Myocyte (in vitro differentiated cells): ENCODE measurements at places on chromosomes 13 and 19. TPM values are rescaled to one million over a fixed set of nuclear protein-coding genes. Genes with fewer than 3 reads are reported as not detected.

Gene SULT2A1
- total RNA-seq, result not detected in 2 replicates

- no peak for DNase-seq
Measured at GRCh38 chr19:11239377-11240000, at the start of gene ANGPTL8. ANGPTL8 (plus strand) TSS chr19:11239619; CDS start chr19:11239638, 19 bp downstream.

DNA sequence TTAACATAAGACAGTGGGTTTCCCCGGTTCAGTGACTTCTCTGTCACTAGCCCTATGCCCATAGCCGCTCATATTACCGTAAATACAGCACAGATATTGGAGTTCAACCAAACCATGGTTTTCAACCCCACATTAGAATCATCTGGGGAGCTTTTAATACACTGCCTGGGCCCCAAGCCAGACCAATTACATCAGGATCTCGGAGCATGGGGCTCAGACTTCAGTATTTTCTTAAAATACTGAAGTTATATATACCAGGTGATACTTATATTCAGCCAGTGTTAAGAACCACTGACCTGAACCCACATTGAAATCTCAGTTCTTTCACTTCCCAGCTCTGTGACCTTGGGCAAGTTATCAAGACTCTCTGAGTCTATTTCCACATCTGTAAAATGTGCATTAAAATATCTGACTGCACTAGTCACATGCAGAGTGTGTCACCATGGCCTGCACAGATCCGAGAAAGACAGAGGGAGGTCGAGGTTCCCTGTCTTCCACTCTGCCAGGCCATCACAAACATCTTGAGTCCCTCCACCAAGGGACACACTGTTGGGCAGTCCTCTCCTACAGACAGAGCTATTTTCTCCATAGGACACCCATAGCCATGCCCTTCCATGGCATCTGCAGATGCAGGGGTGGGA, 32.2 kb upstream of the IPO5 start:
- peak; percentile 26 for DNase-seq

Gene LHFPL6
- 12.5 and 14.4 TPM in 2 replicates for total RNA-seq

DNA sequence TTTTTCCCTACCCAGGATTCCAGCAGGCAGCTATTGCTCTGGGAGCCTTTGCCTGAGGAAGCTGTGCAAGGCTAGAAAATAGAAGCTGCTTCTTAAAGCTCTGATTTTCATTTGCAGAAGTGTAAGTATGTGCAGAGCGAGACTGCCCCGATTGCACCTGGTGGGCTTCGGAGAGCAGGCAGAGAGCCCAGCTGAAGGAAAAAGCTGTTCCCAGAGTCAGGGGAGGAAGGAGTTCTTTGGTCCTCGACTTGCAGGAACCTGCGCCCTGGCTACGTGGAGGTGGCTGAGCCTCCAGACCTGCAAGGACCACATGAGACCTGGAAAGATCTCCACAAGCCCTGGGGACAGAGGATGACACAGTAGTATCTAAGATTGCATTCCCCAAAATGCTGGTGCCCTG, 235.0 kb upstream of the ARGLU1 start:
- no peak for DNase-seq

DNA sequence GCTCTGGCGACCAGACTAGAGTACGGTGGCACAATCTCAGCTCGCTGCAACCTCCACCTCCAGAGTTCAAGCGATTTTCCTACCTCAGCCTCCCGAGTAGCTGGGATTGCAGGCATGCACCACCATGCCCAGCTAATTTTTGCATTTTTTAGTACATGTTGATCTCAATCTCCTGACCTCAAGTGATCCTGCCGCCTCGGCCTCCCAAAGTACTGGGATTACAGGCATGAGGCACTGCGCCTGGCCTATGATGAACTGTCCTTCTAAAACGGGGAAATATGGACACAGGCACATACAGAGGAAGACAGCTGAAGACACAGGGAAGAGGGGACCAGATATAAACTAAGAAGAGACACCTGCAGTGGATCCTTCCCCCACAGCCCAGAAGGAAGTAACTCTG, 12.7 kb downstream of the CLEC4M start:
- DNase-seq, result no peak

DNA sequence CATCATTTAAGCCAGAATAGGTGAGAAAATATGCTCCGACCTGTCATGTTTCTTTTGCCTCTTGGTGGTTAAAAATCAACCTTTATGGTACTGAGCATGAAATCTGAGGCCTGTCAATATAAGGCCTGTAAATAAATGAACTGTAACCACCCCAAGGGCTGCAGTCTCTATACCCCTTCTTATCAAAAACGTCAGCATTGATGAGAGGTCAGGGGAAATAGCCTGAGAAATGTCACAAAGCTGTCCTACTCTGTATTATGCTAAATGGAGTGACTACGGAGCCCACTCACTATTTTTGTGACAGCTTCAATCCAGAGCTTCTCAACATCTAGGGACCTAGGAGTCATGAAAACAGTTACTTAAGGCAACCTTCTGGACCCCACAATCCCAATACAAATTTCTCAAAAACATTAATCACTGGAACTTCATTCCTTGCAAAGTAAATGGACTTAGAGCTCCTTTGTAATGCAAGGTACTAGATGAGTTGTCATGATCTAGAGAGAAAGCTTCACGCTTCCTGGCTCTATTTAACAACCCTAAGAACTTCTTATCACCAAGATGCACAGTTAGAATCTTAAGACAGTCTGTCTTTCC, 2.7 kb upstream of the RAP2A start:
- DNase-seq, result no peak

DNA sequence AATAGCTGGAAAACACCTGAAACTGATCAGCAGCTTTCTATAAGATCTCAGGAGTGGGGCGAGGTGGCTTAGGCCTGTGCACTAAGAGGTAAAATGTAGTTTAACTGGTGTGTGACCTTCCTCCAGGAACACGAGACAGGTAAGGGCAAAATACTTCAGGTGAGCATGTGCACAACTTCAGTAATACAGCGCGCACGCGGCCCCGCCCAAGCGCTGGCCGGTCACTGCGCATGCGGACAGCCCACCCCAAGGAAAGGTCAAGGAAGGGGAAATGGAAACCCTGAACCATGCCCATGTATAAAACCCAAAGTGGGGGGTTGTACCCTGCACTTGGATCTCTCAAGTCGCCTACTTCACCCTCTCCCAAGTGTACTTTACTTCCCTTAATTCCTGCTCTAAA, 49.4 kb upstream of the ARHGEF7 start:
- no peak for DNase-seq

Gene SLAIN1
- 0.10 and 0.21 TPM in 2 replicates for total RNA-seq

GRCh38 chr19:57720878-57721277, 6.5 kb downstream of the ZNF671 start:
- DNase-seq, result no peak

DNA sequence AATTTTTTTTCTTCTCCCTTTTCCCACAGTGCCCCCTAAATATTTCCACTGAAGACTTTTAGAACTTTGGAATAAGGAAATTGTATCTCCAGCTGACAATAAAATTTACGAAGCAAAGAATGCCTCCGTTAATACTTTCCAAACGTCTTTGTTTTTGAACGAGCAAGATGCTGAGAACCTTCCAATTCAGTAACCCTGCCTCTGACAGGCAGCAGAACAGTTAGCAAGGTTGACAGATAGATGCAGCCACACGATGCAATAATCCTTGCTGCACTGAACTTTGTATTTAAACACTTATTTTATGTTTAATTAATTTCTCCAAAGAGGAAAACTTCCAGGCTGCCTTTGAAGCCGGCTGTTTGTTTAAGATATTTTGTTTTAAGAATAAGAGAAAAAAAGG, 71.8 kb upstream of the TSHZ3 start:
- no peak for DNase-seq

DNA sequence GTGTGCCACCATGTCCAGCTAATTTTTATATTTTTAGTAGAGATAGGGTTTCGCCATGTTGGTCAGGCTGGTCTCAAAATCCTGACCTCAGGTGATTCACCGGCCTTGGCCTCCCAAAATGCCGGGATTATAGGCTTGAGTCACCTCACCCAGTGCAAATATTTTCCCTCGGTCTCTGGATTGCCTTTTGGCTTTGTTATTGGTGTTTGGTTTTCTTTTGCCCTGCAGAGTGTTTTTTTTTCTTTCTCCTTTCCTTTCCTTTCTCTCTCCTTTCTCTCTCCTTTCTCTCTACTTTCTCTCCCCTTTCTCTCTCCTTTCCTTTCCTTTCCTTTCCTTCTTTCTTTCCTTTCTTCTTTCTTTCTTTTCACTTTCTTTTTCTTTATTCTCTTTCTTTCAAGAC, 33.2 kb downstream of the KDM4B start:
- peak; percentile 71 for DNase-seq

Gene NFIX
- 17.7 and 23.3 TPM in 2 replicates for total RNA-seq

Gene ZNF540
- total RNA-seq, result 0.68 and 1.3 TPM in 2 replicates

DNA sequence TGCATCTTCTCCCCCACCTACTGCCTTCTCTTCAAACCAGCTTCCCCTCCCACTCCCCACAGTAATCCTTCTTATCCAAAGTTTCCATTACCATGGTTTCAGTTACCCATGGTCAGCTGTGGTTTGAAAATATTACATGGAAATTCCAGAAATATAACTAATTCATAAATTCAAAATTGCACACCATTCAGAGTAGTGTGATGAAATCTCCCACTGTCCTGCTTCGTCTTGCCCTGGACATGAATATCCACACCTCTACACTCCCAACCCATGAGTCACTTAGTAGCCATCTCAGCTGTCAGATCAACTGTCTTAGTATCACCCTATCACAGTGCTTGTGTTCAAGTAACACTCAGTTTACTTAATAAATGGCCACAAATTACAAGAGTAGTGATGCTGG, 3.8 kb upstream of the KCTD12 start:
- peak; percentile 66 for DNase-seq

DNA sequence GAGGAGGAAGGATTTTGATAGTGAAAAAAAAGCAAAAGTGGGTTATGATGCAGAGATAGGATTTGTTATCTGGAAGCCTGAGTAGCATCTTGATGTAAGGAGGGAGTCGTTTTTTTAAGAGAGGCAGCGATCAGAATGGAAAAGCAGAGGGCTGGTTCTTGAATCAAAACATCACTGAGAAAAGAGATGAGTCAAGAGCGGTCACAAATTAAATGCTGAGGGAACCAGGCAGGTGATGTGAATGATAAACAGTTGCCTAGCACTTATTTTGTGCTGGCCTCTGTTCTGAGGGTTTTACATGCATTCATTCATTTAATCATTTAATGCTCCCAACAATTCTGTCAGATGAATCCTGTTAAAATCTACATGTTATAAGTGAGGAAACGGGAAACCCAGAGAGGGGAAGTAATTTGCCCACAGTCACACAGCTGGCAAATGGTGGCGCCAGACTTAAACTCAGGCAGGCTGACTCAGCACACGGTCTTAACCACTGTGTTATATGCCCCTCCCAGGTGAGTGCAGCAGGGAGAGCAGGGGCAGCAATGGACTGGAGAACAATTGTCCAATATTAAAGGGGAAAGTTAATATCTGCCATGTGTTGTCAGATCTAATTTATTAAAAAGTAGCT, 21.4 kb downstream of the SIGLECL1 start:
- DNase-seq, result no peak

Gene ZNF99
- total RNA-seq, result not detected in 2 replicates

DNA sequence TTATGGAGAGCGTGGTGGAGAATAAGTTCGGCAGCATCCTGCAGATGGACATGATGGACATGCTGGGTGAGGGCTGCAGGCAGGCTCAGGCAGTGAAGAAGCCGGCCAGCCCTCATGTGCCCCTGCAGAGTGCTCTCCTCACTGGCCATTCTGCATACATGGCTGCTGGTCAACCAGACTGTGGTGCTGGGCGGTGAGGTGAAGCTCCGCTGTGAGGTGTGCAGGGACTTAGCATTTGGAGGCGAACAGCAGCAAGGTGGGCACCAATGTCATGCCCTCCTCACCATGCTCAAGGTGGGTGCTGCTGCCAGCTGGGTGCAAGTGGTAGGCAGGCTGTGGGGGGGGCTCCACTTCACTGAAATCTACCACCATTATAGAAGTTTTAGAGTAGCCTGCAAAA, 5.7 kb upstream of the ZNF492 start:
- no peak for DNase-seq

DNA sequence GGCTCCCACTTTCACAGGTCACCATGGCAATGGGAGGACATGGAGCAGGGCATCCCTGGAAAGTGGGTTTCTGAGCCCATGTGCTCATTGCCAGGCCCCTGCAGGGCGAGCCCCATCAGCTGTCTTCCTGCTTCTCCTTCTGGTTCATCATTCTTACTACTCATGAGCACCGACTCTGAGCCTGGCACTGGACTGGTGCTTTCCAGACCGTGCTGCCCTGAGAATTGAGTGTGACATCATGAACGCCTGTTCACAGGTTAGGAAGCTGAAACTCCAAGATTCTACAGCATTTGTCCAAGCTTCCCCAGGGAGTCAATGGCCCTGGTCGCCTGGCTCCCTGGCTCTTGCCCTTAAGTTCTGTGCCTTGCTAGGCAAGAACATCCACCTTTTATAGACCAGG, 210.4 kb upstream of the ZNF536 start:
- DNase-seq, result no peak

DNA sequence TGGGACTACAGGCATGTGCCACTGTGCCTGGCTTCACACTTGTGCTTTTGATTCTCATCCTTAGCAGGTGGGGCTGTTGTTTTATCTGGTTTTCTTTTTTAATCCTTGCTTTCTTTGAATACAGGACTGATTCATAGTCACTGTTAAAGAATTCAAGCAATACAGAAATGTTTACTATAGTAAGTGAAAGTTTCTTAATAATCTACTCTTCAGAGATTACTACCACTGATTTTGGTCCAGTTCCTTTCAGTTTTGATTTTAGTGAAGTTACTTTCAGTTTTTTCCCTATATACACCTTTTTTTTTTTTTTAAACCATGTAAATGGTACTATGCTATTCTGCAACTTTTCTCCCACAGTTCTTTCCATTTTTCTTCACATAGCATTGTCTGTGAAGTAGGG, 53.6 kb downstream of the GATAD2A start:
- no peak for DNase-seq

Gene ILF3
- total RNA-seq, result 94.6 and 116 TPM in 2 replicates

- no peak for DNase-seq
Measured at GRCh38 chr13:51360489-51360888, 21.0 kb downstream of the SERPINE3 start.

DNA sequence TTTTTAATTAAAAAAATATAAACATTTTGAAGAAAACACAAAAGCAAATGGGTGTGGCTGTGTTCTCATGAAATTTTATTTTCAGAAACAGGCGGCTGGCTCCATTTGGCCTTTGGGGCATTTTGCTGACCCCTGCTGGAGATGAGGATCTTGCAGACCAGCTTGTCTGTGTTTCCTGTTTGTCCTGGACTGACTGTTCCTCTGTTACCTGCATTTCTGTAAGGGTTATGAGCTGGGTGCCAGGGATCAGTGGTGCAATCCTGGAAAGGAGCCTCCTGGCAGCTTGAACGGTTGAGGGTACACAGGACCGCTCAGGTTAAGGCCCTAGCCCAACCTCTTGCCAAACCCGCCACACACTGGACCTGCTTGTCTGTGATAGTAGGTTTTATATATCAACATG, 49.9 kb downstream of the ZNF787 start:
- DNase-seq, result no peak

- no peak for DNase-seq
Measured at GRCh38 chr13:99361197-99361596, 54.0 kb upstream of the GPR183 start.

Gene CEACAM3
- total RNA-seq, result not detected in 2 replicates
